Stimulated activated CD4-positive, alpha-beta T cell treated with anti-CD3 and anti-CD28 coated beads, Interleukin-1b, Interleukin-23, amount 100 ng/mL, for 1 hour (primary cell): ENCODE measurements at places on chromosomes 6 and 20.

- no peak for DNase-seq
Observed at GRCh38 chr6:166456395-166457156, 73.8 kb upstream of the MPC1 start.

DNA sequence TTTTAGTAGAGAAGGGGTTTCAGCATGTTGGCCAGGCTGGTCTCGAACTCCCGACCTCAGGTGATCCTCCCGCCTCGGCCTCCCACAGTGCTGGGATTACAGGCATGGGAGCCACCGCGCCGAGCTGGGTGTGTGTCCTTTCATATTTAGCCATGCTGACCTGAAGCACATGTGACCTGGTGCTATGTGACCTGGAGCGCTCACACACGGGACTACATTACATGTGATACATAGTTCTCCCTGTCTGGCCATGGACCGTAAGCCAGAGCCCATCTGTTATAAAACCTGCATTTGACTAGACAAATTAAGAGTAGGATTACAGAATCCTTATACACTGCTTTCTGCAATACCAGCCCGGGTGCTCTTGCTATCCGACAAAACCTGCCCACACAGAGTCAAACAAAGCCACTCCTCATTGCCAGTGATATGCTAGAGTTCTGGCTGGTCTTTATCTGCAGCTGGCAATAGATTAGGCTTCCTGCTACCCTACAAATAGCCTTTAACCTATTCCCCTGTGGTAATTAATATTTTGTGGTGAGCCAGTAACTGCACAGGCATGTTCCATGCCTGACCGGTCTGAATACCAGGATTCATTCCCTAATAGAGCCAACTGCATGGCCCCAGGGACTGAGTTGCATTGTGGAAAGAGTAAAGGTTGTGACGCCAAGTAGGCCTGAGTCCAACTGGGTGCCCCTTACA, 26.3 kb upstream of the FAM50B start:
- DNase-seq: no peak

GRCh38 chr6:77341058-77341986, 122.0 kb downstream of the HTR1B start:
- no peak for DNase-seq

GRCh38 chr6:41028561-41029412, 10.2 kb downstream of the UNC5CL start:
- no peak for DNase-seq

GRCh38 chr20:44087051-44087856, 99.7 kb downstream of the JPH2 start:
- DNase-seq: no peak

GRCh38 chr6:34055223-34055933, 90.5 kb downstream of the GRM4 start:
- DNase-seq: peak; percentile 48

DNA sequence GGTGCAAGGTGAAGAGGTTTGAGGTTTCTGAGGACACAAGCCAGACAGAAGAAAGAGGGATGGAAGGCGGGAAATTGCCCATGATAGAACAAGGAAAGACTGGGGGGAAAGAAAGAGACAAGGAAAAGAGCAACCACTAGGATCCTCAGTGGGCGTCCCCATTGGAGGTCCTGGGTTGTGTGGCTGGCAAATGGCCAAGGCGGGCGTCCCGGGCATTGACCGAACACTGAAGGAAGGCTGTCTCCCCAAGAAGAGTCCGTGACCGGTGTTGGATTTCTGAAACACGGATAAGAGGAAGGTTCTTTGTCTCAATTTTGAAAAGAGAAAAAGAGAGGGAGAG, 746.6 kb upstream of the ADGRB3 start:
- DNase-seq: no peak

DNA sequence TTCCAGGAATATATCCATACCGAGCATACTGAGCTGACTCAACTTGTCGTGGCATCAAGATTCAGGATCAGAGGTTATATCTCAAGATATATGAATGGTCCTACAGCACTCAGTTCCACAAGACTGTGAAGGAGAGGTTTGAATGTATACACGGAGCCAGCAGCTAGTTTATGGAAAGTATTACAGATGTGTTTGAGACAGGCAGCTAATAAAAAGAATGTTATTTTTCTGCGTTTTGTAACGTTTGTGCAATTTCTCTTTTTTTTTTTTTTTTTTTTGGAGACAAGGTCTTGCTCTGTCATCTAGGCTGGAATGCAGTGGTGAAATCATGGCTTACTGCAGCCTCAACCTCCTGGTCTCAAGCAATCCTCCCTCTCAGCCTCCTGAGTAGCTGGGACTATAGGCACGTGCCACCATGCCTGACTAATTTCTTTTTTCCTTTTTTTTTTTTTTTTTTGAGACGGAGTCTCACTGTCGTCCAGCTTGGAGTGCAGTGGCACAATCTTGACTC, 3.4 kb upstream of the FAM110A start:
- no peak for DNase-seq

GRCh38 chr20:33833333-33833732, 22.2 kb downstream of the CHMP4B start:
- DNase-seq: no peak

DNA sequence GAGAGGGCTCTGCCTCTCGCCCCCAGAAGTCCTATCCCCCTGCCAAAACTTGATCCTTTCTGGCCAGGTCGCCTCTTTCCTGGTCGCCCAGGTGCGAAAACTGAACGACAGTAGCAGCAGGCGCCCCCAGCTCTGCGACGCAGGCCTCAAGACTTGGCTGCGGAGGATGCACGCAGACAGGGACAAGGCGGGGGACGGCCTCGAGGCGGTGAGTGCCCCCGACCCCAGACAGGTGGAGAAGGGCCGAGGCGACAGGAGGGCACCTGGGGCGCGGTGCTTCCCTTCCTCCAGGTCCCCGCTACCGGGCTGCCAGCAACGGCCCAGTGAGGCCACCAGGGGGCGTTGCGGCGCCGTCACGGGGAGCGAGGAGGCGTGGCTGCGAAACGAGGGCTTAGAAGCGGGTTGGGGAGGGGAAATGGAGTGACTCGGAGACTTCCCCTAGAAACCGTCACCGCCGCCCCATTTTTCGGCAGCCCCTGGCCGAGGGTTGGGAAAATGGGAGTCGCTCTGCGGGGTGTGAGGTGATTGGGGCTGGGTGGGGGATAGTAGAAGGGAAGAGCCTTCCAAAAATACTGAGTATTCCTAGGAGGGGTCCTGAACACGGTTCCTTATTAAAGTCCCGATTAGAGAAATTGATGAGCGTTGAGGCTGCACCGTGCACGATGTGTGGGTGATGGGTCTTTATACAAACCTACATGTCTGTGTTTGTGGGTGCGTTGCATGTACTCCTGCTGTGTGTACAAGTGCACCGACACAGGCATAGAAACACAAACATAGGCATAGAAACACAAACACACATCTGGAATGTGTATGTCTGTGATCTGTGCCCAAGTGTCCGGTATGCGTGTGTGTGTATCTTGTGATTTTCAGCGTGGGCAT, 44.6 kb downstream of the ARHGAP40 start:
- peak; percentile 79 for DNase-seq

DNA sequence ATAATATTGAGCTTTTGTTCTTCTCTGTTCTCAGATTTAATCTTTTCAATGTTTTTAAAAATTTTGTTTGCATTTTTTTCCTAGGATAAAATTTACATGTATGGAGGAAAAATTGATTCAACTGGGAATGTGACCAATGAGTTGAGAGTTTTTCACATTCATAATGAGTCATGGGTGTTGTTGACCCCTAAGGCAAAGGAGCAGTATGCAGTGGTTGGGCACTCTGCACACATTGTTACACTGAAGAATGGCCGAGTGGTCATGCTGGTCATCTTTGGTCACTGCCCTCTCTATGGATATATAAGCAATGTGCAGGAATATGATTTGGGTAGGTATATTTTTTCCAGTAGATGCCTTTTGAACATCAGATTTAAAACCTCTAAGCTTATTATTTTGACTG, 89.8 kb downstream of the ATRN start:
- DNase-seq: no peak

GRCh38 chr6:11639376-11640235, 102.1 kb downstream of the TMEM170B start:
- DNase-seq: no peak

- no peak for DNase-seq
Observed at GRCh38 chr20:44856856-44857448, 28.6 kb upstream of the YWHAB start.

DNA sequence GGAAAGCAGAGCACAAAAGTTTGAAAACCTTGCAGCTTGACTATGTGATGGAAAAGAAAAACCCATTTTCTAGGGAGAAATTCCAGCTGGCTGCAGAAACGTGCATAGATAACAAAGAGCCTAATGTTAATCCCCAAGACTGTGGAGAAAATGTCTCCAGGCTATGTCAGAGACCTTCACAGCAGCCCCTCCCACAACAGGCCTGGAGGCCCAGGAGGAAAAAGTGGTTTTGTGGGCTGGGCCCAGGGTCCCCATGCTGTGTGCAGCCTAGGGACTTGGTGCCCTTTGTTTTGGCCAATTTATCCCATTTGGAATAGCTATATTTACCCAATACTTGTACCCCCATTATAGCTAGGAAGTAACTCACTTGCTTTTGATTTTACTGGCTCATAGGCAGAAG, 484.1 kb upstream of the HTR1E start:
- no peak for DNase-seq

GRCh38 chr6:3819161-3820110, 29.7 kb upstream of the FAM50B start:
- no peak for DNase-seq

DNA sequence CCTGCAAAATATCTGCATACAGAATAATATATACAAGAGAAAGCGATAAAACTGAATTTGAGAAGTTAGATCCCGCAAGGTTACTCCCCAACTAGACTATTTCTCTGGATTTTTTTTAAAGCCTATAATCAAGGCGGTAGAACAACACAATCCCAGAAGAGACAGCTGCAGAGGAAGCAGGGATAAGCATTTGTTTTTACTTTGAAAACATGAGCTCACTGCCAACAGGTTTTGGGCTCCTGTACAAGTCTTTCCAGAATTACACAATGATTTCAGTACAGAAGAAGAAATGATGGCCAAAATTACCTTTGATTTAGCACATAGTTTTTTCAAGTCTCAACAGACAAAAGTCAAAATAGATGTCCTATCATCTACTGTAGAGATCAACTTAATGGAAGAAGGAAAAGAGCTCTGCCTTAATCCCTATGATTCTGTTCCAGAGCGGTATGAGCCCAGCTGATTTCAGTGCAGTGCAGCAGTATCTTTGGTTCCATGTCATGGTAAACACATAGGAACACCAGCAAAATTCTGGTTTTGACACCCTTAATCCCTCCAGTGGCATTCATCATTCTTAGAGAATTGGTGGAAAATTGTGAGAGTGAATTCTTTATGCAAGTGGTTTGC, 304.3 kb downstream of the HDGFL1 start:
- DNase-seq: no peak

DNA sequence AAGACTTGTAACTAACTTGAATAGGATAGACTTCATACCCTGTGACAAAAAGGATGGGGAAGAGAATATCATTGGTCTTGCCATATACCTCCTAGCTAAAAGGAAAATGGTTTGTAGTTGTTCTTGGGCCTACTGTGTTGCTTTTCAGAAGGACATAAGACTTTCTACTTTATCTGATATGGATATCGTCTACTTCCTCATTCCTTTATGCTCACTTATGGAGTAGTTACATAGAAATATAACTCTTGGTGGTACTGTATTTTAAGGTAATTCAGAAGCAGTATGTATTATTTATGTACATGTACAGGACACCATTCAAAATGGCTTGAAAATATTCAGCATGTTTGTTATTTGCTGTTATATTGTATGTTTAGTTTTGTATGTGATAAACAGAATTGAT, 8.0 kb downstream of the FAM217B start:
- DNase-seq: no peak

DNA sequence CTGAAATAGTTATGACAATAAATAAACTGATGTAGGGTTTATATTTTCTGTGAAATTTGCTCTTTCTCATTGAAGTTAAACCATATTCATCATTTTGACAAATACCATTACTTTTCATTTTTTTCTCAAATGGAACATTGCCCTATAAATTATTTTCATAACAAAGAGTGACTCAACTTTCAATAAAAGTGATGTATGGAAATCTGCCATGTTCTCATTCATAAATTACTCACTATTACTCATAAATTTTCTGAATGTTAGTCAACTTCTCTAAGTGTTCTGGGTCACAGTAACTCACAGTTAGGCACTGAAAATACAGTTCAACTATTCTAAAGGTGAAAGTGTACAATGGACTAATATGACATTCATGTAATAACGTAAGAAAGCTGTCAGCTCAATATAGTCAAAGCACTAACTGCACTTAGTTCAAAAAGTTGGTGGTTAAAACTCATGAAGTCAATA, 19.0 kb upstream of the STX11 start:
- no peak for DNase-seq

GRCh38 chr20:25865715-25866656, 169.3 kb upstream of the ZNF337 start:
- DNase-seq: no peak

GRCh38 chr6:137927777-137928218, 60.7 kb downstream of the TNFAIP3 start:
- peak; percentile 51 for DNase-seq

- no peak for DNase-seq
Observed at GRCh38 chr20:59074456-59074855, 31.9 kb upstream of the PRELID3B start.

DNA sequence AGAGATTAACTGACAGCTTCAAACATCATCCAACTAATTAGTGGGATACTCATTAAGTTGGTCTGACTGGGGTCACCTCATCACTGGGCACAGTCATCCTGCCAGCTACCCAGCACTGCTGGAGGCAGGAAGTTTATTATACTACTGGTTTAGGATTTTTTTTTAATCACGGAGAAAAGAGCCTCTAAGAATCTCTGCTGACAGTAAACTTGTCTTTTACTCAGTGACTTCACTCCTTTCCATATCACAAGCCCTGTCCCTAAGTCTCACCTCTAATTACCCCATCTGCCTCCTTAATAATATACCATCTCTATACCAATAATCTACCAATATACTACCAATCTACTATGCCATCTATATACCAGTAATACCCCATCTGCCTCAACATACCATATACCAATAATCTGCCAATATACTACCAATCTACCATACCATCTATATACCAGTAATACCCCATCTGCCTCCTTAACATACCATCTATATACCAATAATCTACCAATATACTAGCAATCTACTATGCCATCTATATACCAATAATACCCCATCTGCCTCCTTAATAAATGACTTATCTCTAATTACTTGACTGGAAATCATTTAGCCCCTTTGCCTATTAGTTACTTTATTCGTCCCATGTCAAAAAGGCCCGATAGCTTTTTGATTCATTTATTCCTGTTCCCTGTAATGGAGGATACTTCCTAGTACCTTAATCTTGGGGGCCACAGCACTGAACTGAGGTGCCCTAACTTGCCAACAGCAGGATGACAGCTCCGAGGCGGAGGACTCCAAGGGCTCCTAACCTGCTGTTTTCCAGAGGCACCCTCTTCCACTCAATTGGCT, 5.0 kb downstream of the ATP5F1E start:
- no peak for DNase-seq

- no peak for DNase-seq
Observed at GRCh38 chr6:147063469-147064031, 140.7 kb upstream of the STXBP5 start.

- DNase-seq: peak; percentile 21
Observed at GRCh38 chr20:58870293-58871014, 17.9 kb downstream of the GNAS start.
